ENCODE measurements at places on chromosomes 13 and 19.

- DNase-seq: no peak
Observed at GRCh38 chr13:47306991-47307390, 410.1 kb upstream of the HTR2A start.

GRCh38 chr13:97559981-97560380, 126.0 kb downstream of the RAP2A start:
- no peak for DNase-seq

- no peak for DNase-seq
Observed at GRCh38 chr13:30648522-30649012, 30.8 kb downstream of the USPL1 start.

- peak; percentile 50 for DNase-seq
Observed at GRCh38 chr19:6481541-6482342, at the start of gene DENND1C. DENND1C (minus strand) TSS chr19:6481787; CDS start chr19:6481695, 92 bp downstream.

DNA sequence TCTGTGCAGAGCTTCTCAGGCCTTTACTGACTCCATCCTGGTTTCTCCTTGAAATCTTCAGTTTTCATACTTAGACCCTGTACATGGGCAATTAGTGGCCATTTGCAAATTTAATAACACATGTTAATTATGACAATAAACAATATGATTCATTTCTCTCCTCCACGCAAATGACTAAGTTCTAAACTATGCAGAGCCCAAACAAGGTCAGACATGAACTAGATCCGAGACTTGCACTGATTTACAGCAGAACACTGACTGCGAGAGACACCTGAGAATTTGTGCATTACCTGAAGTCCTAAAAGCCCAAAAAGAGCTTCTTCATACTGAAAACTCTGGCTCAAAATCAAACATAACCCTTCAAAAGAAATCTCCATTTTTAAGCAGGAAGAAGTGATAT, 521.8 kb downstream of the MYO16 start:
- DNase-seq: no peak

GRCh38 chr13:39485314-39485700, 117.7 kb downstream of the LHFPL6 start:
- DNase-seq: no peak

DNA sequence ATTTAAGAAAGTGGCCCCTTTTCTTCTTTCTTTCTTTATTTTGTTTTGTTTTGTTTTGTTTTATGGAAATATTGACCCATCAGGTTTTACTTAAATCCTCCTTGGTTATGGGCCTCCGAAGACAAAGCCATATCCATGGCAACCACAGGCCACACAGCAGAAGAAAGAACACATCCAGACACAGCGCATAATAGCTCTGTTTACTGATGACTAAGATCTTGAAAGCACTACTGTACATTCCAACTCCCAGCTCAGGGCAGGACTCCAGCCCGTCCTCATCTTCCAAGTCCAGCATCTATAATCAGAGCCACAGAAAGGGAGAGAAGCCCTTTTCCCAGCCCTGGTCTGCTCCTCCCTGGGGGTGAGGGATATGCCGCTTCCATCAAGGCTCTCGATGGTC, 84.3 kb downstream of the NUFIP1 start:
- no peak for DNase-seq

- DNase-seq: no peak
Observed at GRCh38 chr13:45522571-45522970, 57.8 kb downstream of the COG3 start.

DNA sequence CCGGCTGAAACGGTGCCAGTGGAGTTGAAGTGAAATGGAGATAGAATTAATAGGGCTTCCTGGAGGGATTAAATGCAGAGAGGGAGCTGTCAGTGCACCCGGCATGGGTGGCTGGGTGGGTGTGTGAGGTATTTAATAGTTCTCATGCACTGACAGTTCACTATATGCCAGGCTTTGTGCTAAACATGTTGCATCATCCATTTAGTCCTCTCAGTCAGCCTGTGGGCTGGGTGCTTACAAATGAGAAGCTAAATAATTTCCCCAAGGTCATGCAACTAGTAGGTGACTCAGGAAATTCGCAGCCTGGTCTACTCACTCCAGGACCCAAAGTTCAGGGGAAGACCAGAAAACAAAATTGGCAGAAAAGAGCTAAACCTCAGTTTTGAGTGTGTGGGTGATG, 63.5 kb upstream of the SPATA13 start:
- DNase-seq: peak; percentile 28

- no peak for DNase-seq
Observed at GRCh38 chr13:64305246-64305645, 2889.6 kb upstream of the PCDH20 start.

- no peak for DNase-seq
Observed at GRCh38 chr13:50668691-50669271, 174.7 kb downstream of the DLEU7 start.

- no peak for DNase-seq
Observed at GRCh38 chr13:99873832-99874430, 97.6 kb downstream of the ZIC5 start.

DNA sequence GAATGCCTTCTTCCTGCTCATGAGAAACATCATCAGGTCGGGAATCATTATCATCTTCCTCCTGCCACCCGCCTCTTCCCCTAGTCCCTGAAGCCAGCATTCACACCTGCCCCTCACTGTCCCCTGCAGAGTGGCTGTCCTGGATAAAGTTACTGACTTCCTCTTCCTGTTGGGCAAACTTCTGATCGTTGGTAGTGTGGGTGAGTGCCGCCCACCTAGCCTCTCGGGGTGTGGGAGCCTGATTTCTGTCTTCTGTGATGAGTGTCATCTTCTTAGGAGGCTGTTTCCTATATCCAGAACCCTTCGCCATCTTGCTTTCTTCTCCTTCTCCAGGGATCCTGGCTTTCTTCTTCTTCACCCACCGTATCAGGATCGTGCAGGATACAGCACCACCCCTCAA, 12.5 kb downstream of the SLC44A2 start:
- DNase-seq: no peak

- DNase-seq: no peak
Observed at GRCh38 chr19:13637664-13638063, 126.7 kb upstream of the MRI1 start.

DNA sequence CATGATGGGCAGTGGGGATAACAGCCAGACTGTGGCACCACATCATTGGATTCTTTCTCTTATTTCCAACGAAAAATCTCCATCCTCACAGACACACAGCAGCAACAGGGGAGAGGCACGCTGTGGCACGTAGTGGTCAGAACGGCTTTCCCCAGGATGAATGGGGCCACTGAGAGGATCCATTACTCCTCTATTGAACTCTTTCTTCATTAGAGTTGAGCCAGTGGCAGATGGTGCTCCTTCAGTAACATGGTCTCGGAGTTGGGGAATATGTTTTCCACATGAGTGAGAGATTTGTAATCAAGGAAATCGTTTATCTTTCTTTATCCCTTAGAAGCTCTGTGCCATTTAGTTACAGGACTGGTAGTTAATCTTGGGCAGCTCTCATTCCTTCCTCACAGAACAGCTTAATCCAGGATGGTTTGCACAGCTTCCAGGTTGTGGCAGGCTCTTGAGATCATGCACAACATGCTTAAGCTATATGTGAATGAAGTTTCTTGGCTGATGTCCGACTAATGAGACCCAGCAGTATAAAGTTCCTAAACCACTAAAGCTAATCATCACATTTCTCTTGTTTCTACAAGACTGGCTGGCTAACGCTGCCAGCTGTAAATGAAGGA, 180.5 kb upstream of the SLC10A2 start:
- DNase-seq: no peak

- no peak for DNase-seq
Observed at GRCh38 chr13:100014621-100015020, 33.0 kb downstream of the ZIC2 start.

GRCh38 chr19:9937001-9937411, 691 bp upstream of the OLFM2 start:
- no peak for DNase-seq

GRCh38 chr13:24927810-24928404, 163.9 kb downstream of the RNF17 start:
- DNase-seq: no peak

- DNase-seq: no peak
Observed at GRCh38 chr13:96492766-96493165, 402.9 kb downstream of the HS6ST3 start.

GRCh38 chr13:39821977-39822376, 166.5 kb downstream of the COG6 start:
- no peak for DNase-seq

GRCh38 chr19:55467236-55468053, 2.9 kb upstream of the C19orf85 start:
- peak; percentile 77 for DNase-seq

- DNase-seq: no peak
Observed at GRCh38 chr13:113184568-113185440, 23.7 kb downstream of the PCID2 start.

- DNase-seq: no peak
Observed at GRCh38 chr13:22812793-22813192, 368.0 kb upstream of the SGCG start.

- no peak for DNase-seq
Observed at GRCh38 chr13:41182231-41182630, 12.1 kb downstream of the KBTBD7 start.

DNA sequence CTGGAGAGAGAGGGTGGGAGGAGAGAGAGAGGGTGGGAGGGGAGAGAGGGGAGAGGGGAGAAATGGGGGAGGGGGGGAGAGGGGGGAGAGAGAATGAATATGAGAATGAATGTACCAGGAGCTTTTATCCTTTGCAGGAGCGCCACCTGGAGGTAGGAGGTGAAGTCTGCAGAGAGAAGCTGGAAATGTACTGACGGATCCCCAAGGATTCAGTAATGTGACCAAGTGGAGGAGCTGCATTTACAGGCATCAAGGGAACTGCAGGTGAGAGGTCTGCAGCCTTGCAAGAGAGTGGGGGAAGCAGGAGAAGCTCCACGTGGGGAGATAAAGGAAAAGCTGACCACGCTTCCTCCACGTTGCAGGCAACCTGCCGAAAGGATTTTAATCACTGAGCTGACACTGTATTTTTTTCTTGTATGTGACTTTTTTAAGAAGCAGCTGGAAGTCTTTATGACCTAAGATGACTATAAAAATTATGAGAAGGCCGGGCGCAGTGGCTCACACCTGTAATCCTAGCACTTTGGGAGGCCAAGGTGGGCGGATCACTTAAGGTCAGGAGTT, 33.7 kb downstream of the VSTM1 start:
- peak; percentile 53 for DNase-seq

GRCh38 chr13:30971575-30971974, 39.1 kb downstream of the TEX26 start:
- no peak for DNase-seq

GRCh38 chr13:41988244-41988643, 27.3 kb upstream of the VWA8 start:
- no peak for DNase-seq

DNA sequence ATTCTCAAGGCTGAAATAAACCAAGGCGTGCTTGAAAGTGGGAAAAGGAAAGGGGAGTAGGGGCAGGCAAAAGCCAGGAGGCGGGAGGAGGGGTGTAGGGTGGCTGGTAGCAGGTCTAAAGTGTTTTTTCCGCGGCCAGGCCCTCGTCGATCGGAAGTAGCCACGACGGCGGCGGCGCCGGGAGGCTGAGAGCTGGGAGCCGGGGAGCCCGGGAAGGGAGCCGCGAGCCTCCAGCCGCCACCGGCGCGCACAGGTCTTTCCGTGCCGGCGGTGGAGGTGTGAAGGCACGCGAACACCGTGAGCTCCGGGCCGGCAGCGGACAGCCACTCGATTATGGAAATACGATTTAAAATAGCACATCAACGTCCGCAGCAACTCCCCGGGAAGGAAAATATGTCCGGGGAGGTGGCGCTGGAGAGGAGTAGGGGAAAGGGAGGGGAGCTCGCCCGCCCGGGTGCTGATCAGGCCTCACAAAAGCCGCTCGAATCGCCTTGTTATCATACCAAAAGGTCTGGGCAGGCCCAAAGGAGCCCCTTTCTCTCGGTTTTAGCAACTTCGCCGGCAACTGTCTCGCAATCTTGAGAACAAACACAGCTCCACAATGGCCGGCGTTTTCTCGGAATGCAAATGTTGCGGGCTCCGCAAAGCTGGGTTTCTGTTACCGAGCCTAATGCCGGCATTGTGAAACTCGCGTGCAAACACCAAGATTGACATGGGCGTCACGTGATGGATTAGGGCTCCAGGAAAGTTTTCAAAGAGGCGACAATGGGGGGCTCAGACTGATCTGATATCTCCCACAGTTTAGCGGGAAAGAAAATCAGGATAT, 2.9 kb upstream of the PCDH8 start:
- no peak for DNase-seq

GRCh38 chr19:3207461-3208242, 16.8 kb upstream of the CELF5 start:
- no peak for DNase-seq

DNA sequence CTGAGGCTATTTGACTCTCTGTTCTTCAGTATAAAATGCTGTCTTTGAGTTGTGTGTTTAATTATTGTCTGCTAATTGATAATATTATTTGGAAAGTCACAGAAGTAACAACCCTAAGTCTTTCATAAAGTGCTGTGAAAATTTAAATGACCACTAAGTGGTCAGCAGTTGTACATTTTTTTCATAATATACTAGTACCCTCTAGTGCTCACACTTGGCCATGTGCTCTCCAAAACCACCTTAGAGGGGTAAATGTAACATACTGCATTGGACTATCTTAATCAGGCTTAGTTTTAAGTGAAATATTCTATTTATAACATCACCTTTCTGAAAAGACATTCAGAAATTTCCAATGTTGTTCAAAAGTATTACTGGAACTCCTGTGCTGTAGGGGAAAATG, 745.3 kb downstream of the GPC5 start:
- DNase-seq: no peak

DNA sequence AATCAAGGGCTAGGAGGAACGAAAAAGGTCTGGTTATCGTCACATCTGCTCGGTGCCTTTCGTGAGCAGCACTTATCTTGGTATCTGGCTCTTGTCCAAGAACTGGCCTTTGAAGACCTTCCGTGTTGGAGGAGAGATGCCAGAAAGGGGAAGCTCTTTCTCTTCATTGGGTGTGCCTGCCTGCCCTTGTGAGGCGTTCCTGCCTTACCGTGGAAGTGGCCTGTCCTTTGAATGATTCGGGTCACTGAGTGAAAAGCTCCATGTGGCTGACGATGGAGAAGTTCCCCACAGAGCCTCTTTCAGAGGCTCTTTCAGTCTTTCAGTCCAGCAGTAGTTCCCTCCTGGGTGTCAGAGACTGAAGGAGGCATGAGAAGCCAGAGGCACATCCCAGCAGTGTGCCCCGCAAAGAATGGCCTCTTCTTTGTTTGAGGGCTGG, 121.5 kb upstream of the SLC10A2 start:
- DNase-seq: no peak

GRCh38 chr19:54107876-54108490, 5.3 kb downstream of the NDUFA3 start:
- DNase-seq: no peak

DNA sequence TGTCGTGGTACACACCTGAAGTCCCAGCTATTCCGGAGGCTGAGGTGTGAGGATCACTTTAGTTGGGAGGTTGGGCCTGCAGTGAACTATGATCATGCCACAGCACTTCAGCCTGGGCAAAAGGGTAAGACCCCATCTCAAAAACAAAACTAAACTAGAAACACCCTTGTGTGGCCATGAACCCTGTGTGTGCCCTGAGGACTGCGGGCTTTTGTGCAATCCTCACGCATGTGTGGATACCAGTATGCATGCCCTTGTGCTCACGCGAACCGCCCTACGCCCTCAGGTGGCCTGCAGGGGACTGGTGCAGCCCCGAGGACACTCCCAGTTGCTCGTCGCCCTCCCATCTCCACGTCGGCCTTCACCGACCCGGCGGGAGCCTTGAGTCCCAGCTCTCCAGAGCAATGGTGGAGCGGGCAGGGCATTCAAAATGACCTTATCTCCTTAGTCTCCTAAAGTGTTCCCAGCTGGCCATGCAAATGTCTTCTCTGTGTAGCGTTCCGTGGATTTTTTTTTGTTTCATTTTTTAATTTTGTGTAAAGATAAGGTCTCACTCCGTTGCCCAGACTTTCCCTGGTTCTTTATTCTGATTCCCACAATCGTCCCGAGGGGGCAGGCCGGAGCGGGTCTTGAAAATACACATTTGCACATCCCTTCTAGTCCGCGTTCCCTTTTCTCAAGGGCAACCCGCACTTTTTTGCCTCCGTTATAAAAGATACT, 868 bp upstream of the EGLN2 start:
- DNase-seq: peak; percentile 53
